ENCODE measurements at places on chromosomes 7 and 10. TPM values are rescaled to one million over a fixed set of nuclear protein-coding genes. Genes with fewer than 3 reads are reported as not detected.

The RBP4 gene
- 48.2 TPM for total RNA-seq

- no peak for DNase-seq
Observed at GRCh38 chr10:76632767-76633051, 1004.9 kb downstream of the KCNMA1 start.

- DNase-seq, result no peak
Observed at GRCh38 chr7:72127136-72127535, 285.0 kb downstream of the CALN1 start.

DNA sequence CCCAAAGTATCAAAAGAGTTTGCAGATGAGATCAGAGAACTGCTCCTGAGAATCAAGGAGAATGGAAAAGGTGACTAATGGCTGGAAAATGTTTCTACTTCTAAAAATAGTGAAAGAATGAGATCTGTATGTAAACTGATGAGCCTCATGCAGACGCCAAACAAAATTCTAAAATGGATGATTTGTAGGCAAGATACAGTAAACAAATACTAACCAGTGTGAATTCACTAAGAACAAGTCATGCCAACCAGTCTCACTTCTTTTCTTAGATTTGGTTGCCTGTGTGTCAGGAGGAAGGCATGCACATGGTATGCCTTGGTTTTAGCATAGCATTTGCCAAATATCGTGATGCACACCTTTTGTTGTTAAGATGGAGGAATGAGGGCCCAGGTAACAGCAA is 94.9 kb upstream of the PIK3CG start:
- DNase-seq, result no peak

GRCh38 chr10:11242443-11243387 is 225.0 kb downstream of the CELF2 start:
- no peak for DNase-seq

GRCh38 chr7:114419441-114420272 is 5.0 kb downstream of the FOXP2 start:
- no peak for DNase-seq

The CCDC172 gene
- total RNA-seq, result not detected

The TMEM130 gene
- 1.1 TPM for total RNA-seq
